ENCODE measurements at places on chromosomes 11 and 22. TPM values are rescaled to one million over a fixed set of nuclear protein-coding genes. Genes with fewer than 3 reads are reported as not detected.

DMC1 gene
- total RNA-seq = 9.0 TPM

DNA sequence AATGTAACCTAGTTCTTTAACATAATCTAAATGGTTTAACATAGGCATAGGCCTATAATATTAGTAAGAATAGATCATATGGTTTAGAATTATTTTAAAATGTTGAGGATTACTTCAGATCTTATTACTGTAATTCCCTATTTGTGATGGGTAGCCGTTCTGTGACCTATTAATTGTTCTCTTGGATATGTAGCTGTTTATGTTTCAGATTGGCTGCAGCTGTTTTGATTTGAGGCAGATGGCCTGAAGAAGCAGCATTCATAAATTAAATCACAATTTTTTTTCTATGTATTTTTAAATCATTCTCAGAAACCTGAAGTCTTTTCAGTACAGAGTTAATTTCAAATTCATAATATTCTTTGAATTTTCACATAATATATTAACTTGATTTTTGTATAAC lies 104.5 kb downstream of the PDE3B start:
- H3K27ac ChIP-seq = no peak overlapping the region
- DNase-seq = no peak
- H3K4me1 ChIP-seq = peaks cover 10% of the 10 kb centered on the region
- no peaks in the 10 kb centered on the region for H3K27me3 ChIP-seq
- no peak overlapping the region for H3K4me3 ChIP-seq
- H3K36me3 ChIP-seq = no peaks in the 10 kb centered on the region

DNA sequence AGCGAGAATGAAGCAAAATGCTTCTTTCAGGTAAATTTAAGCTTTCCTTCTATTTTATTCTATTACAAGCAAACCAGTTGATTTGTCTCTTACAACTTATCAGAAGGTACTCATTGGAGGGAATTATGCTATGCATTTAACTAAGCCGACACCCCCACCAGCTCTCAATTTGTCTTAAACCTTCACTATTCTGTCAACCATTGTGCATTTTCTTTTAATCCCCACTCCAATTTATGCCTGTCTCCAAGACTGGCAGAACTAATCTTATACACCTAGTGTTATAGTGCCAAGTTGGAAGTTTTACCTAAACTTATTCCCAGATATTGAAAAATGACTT lies 12.5 kb downstream of the TAF1D start:
- no peak for DNase-seq
- H3K36me3 ChIP-seq = peaks cover 13% of the 10 kb centered on the region
- no peaks in the 10 kb centered on the region for H3K27me3 ChIP-seq
- no peak overlapping the region for H3K4me3 ChIP-seq

HORMAD2 gene
- total RNA-seq = not detected

MUC5AC gene
- not detected for total RNA-seq

DNA sequence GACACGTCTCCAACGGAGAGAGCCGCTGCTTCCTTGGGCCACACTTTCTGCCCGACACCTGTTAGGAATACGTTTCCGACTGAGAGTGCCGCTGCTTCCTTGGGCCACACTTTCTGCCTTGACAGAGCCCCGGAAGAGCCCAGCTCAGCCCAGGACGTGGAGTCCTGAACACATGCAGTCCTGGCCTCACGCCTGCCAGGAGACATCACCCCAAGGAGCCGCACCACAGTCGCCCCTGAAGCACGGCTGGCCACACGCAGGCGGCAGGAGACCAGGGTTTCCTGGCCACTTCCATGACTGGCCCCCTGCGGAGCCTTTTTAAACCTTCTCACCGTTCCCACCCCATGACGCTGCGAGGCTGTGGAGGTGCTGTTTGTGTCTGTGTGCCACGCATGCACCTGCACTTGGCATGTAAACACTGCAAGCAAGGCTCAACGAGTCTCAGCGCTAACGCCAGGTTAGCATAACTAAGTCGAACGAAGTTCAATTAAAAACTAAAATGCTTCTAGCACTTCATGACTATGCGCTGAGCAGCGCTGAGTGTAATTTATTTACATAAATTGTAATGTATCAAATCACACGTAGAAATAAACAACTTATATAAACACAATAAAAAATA lies 8.8 kb downstream of the TOLLIP start:
- DNase-seq = no peak
- H3K4me1 ChIP-seq = peaks cover 25% of the 10 kb centered on the region
- no peak overlapping the region for H3K4me3 ChIP-seq

Measured in neural crest cell (in vitro differentiated cells).